ENCODE measurements at places on chromosomes 5 and 9.
A peak's percentile ranks its signal among the peaks of the same experiment; 100 is the strongest.

- DNase-seq = no peak
Measured at GRCh38 chr5:92678640-92679039, 902.4 kb downstream of the NR2F1-AS1 start.

DNA sequence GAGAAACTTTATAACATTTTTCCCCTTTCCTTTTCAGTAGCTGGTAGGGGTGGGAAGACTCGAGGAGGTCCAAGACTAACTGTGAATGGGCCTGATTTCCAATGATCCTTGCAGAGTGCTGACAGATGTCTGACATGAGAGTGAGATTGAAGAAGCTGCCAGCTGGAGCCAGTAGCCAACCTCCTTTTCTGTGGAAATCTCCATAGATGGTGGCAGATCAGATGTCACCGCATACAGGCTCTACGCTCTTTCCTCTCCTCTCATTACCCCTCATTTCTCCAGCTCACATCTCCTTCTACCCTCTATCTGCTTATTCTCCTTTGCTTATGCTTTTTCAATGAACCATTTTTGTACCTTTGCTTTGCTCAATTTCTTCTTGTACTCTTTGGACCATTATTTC lies 395.2 kb upstream of the TNC start:
- no peak for DNase-seq

GRCh38 chr5:127957183-127957582 lies 126.4 kb upstream of the SLC12A2 start:
- no peak for DNase-seq

- no peak for DNase-seq
Measured at GRCh38 chr5:115501464-115502210, 42.9 kb downstream of the FEM1C start.

- no peak for DNase-seq
Measured at GRCh38 chr9:129610213-129610472, 10.8 kb downstream of the C9orf50 start.

DNA sequence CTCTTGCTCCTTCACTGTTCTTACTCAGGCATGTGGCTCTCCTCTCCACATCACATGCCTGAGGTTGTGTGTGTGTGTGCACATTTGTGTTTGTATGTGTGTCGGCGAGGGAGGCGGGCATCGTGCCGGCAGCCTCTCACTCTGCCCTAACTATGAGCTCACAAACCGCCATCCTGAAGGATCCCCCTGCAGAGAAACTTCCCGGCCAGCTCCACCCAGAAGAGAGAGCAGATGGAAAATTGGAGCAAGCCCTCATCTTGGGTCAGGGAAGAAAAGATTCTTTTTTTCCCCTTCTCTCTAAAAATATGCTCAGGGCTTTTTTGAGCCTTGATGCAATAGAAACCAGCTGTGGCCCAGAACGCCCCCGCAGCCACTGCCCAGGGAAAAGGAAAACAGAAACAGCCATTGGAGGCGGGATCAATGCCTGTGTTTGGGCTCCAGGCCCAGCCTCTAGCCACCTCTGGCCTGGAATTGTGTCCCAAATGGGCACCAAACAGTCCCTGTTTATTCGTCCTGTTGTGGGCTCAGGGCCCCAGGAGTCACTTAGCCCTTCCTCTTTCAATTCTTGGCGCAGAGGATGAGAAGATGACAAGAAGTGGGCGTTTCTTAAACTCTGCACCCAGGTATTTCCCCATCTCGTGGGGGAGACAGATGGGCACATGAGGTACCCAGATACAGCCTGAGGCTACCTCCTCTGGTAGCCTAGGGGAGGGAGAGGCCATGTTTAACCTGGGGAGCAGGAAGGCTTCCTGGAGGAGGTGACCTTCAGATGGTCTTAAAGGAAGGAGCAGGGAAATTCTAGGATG lies 151.5 kb downstream of the RGS3 start:
- DNase-seq = no peak

DNA sequence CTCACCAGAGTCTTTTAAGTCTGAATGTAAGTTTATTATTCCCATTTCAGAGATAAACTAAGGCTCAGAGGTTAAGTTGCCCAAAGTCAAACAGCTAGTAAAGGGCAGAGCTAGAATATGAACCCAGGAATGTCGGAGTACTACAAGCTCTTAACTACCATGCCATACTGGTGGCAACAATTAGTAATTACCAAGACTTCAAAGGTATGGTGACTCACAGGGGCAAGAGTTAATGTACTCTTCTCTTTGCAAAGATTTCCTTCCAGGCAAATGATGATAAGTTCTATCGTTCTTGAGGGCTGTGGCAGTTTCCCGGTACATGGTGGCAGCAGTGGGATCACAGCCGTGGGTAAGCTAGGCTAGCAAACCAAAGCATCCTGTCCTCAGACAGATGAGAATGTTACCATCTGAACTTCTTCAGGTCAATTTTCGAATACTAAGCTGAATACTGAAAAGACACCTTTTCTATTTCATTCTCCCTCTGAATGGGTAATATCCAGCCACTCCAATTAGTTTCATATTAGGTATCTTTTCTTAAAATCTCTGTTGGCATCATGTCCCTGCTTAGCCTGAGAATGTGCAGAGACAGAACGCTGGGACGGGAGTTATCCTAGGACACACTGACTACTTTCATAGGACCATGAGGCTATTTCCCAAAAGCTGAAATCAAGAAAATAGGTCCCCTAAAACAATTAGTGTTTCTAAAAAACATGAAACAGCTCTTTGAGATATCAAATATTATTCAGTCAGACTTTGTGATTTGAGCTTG lies 117.0 kb upstream of the NR5A1 start:
- DNase-seq = no peak

GRCh38 chr9:134568116-134568515 lies 73.5 kb upstream of the COL5A1 start:
- DNase-seq = no peak

GRCh38 chr5:2742921-2743679 lies 8.4 kb downstream of the IRX2 start:
- DNase-seq = no peak

- peak; percentile 83 for DNase-seq
Measured at GRCh38 chr5:10703676-10704075, 57.4 kb downstream of the DAP start.

DNA sequence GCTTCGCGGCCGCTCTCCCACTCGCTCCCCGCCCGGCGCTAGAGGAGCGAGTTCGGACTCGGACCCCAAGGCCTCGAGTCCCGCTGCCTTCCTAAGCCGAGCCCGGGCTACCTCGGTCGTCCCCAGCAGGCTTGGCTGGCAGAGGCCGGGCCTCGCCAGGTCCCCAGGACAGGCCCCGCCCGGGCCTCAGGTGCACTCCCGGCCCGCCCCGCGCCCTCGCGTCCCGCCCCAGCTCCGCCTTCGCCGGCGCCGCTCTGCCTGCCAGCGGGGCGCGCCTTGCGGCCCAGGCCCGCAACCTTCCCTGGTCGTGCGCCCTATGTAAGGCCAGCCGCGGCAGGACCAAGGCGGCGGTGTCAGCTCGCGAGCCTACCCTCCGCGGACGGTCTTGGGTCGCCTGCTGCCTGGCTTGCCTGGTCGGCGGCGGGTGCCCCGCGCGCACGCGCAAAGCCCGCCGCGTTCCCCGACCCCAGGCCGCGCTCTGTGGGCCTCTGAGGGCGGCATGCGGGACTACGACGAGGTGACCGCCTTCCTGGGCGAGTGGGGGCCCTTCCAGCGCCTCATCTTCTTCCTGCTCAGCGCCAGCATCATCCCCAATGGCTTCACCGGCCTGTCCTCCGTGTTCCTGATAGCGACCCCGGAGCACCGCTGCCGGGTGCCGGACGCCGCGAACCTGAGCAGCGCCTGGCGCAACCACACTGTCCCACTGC lies at the start of gene SLC22A5:
SLC22A5 (plus strand) TSS at position 237 of the 707 bp plus-strand sequence; CDS start at position 500, 263 bp downstream.
- DNase-seq = peak; percentile 61

- no peak for DNase-seq
Measured at GRCh38 chr9:112898872-112899311, 8.2 kb upstream of the SLC46A2 start.

- no peak for DNase-seq
Measured at GRCh38 chr5:122138356-122138755, 9.0 kb downstream of the ZNF474 start.

DNA sequence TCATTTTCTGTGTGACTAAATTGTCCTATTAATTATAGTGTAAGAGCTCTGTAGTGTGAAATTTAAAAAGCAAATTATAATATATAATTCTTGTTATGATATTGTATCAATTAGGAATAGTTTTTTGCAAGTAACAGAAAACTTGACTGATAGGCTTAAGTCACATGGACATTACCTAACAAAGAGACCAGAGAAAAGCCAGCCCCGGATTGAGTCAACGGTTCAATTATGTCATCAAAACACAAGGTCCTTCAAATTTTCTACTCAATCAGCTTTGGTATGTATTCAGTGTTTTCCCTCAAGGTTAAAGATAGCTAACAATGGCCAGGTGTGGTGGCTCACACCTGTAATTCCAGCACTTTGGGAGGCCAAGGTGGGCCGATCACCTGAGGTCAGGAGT lies 126.7 kb upstream of the PTGER4 start:
- no peak for DNase-seq

DNA sequence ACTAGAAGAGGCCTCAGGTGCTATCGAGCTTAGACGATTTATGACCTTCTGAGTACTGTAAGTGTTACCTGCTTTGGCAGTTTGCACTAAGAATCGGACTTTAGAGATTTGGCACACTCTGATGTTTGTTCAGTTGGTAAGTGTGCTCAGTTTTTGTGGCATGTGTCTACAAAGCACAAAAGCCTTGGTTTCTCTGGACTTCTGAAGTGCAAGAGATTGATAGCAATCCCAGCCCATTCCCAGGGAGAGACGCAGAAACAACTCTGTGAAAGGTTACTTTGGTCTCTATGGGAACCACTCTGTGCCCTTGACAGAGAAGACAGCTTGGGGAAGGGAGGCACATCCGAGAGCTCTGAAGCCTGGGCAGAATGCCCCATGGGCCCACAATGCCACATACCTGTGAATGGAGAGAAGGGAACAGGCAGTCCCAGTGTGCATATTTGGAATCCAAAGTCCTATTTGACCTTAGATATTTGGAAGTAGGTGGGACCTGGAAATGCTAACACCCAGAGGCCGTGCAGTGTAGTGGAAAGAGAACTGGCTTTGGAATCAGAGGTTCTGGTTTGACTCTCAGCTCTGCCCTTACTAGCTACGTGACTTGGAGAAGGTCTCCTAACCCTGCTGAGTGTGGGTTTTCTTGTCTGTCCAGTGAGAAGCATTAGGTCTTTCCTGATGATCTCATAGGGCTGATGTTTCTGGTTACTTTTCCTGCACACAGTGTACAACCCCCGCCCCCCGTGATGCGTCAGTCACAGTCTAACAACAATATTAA lies 194.3 kb upstream of the VLDLR start:
- DNase-seq = no peak

GRCh38 chr9:79284081-79284480 lies 287.7 kb upstream of the TLE4 start:
- no peak for DNase-seq

GRCh38 chr5:167528651-167529050 lies 762.8 kb upstream of the WWC1 start:
- DNase-seq = no peak

GRCh38 chr9:123454361-123454760 lies 98.4 kb downstream of the CRB2 start:
- DNase-seq = no peak

- no peak for DNase-seq
Measured at GRCh38 chr5:78611126-78611605, 37.4 kb downstream of the LHFPL2 start.

DNA sequence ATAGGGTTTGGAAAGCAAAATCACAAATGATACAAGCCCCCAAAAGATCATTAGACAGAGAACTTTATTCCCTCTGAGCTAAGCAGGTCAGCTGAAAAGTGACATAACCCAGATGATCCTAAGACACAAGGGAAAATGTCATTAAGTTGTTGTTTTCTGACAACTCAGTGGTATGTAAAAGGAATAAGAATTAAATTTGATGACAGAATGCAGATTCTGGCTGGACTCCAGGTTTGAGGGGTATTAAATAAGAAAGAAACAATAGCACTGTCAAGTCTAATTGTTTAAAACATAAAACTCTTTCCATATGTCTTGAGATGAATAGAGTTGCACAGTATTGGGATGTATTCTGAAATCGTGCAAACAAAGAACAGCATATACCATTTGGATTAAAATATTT lies 429.9 kb downstream of the CAAP1 start:
- DNase-seq = no peak

GRCh38 chr5:95384485-95385213 lies 6.5 kb upstream of the FAM81B start:
- no peak for DNase-seq

DNA sequence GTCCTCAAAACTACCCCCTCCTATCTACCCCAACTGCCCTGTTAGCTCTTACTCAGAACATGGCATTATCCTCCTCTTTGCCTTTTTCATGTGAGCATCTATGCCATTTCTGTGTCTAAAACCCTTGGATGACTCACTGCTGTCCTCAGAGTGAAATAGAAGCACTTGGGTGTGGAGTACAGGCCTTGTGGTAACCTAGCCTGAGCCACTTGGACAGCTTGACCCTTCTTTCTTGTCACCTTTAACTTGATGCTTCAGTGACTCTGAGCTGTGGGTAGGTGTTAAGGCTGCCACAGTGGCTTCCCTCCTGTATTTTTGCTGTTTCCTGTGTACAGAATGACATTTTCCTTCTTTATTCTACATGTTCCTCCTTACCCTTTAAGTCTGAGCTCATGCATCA lies 391.4 kb downstream of the SH3GL2 start:
- no peak for DNase-seq

GRCh38 chr9:78004478-78005229 lies 27.0 kb downstream of the GNAQ start:
- DNase-seq = no peak

- DNase-seq = no peak
Measured at GRCh38 chr5:37703841-37704241, 136.0 kb downstream of the GDNF start.

DNA sequence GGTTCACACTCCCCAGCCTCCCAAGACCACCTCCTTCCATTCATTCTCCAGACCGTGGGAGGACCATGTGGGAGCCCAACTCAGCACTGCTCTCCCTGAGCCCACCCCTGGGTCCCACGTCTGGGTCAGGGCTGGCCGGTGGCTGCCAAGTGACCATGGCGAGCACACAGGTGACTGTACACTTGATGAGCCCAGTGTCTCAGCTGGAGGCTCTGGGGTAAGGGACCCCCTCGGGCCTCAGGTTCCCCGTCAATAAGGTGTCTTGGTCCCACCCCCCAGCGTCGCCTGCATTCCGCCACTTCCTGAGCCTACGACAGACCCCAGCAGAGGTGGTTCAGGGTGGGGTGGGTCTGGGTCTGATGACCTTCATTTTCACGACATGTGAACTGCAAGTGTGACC lies 38.8 kb downstream of the HK3 start:
- no peak for DNase-seq

DNA sequence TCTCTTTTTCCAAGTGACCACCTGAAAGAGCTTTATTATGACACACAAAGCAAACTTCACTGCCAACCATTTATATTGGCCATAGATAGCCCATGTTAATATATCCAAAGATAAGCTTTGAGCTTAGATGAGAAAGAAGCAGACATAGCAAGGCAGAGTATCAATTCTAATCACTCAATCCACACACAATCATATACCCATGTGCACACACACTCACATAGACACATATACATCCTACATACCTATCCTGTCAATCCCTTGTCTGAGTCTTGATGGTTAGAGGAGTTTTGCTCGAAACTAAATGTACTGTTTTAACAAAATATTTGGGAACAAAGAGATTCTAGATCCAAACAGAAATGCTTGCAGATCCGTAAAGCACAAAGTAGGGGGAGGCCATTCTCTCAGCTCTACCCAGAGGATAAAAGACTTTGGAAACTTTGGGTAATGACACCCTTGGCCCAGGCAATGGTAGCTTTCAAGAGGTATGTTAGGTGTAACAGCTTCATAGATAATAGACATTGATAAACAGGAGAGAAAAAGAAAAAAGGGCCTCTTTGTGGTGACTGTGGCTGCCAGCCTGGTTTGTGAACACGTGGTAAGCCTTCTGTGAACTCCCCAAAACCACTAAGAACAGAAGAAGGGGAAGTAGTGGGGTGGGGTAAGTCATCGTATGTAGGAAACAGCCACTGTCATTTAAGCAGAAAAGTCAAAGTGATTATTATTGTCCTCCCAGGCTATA lies 121.6 kb downstream of the TLR4 start:
- DNase-seq = no peak

Data from COR-L47 (cell line).